D721Med (cell line): ENCODE measurements at places on chromosomes 1 and 21.
A peak's percentile ranks its signal among the peaks of the same experiment; 100 is the strongest.

GRCh38 chr1:47755101-47755990 lies 241.8 kb downstream of the TRABD2B start:
- no peak for DNase-seq

DNA sequence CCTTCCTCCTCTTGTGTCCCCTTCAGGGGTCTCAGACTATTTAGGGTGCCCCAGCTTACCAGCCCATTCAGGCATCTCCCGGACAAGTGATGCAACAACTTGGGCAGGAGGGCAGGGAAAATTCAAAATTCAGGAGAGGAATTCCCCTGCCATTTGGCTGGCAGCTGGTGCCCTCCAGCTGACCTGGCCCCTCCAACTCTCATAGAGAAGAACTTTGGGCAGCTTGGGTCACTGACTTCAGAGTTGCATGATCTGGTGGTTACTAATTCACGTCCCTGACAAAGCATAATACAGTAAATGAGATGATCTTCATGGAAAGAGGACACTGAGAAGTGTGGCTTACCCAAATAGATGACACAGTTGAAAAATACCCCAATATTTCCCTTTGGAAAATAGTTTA lies at the start of gene FCAMR:
Gene FCAMR, minus strand, starts transcription at position 15 of the 400 bp plus-strand sequence. CDS start 335 bp downstream, outside the sequence.
- DNase-seq = no peak

DNA sequence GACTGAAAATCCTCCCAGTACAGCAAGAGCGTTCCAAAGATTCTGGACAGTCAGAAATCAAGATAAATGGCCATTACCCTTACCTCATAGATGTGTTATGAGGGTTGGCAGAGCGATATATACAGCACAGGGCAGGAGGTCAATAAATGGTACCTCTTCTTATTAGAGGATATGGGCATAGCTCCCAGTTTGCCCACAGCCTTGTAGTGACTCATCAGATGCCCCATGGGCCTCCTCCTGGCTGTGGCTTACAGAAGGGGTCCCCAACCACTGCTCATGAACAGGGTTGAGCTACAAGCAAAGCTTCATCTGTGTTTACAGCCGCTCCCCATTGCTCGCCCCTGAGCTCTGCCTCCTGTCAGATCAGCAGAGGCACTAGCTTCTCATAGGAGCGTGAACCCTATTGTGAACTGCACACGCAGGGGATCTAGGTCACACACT lies 7.3 kb upstream of the IFNGR2 start:
- no peak for DNase-seq

DNA sequence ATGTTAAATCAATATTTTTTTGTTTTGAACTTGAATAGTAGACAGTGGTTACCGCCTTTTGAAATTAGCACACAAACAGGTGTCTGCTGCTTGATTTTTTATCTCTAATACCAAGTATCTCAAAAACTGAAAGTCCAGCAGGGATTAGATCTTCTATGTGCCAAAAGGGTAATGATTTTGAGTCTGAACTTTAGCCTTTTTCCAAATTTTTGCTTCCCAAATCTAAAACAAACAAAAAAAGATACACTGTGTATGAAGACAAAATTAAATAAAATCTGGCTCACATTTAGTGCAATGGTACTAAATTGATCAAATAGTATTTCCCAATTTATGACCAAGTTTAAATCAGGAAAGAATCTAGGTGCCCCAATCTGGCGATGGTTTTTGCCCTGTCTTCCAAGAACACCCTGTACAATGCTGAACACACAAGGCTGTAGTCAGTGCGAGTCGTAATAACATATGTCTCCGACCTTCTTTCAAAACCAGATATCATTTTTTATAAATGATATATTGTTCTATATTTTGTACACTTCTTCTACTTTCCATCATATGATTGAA lies 40.5 kb downstream of the PLPPR4 start:
- DNase-seq = no peak

GRCh38 chr1:13956393-13956792 lies 256.4 kb downstream of the PRDM2 start:
- no peak for DNase-seq

DNA sequence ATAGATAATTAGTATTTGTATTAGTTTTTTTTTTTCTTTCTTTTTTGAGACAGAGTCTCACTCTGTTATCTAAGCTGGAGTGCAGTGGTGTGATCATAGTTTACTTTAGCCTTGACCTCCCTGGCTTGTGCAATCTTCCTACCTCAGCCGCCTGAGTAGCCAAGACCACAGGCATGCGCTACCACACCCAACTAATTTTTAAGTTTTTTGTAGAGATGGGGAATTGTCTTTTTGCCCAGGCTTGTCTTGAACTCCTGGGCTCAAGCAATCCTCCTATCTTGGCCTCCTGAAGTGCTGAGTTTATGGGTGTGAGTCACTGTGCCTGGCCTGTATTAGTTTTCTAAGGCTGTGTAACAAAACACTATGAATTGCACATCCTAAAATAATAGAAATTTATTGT lies 58.3 kb downstream of the MSH4 start:
- no peak for DNase-seq

DNA sequence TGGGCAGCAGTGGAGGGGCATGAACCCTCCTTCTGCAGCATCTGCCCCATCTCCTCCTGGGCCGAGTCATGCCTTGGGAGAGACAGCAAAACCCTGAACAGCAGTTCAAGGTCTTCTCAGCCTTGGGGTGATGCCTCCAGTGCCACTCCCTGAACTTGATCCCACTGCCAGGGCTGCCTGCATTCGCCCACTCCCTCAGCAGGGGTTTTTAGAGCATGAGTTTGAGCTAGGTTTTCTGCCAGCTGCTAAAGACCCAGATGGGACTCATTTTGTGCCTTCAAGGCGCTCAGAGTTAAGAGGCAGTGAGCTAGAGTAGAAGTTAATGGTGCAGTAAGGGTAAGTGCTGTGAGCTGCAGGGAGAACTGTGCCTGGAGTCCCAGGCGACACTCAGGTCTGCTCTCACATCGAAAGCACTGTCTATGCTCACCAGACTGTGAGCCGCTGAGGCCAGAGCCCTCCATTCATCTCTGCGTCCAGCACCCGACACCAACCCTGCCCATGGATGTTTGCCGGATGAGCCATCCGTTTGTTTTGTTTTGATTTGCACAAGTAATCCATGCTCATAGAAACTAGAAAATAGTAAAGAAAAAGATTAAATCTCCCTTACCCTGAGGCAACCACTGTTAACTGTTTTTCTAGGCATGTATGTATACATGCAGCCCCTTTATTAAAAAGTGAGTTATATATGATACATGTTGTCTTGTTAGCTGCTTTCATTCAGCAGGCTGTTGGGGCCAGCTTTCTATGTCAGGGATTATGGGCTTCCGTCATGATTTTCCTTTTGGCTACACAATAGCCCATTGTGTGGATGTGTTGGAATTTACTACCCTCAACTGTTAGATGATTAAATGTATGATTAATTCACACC lies 67.8 kb downstream of the VPS26C start:
- DNase-seq = no peak

DNA sequence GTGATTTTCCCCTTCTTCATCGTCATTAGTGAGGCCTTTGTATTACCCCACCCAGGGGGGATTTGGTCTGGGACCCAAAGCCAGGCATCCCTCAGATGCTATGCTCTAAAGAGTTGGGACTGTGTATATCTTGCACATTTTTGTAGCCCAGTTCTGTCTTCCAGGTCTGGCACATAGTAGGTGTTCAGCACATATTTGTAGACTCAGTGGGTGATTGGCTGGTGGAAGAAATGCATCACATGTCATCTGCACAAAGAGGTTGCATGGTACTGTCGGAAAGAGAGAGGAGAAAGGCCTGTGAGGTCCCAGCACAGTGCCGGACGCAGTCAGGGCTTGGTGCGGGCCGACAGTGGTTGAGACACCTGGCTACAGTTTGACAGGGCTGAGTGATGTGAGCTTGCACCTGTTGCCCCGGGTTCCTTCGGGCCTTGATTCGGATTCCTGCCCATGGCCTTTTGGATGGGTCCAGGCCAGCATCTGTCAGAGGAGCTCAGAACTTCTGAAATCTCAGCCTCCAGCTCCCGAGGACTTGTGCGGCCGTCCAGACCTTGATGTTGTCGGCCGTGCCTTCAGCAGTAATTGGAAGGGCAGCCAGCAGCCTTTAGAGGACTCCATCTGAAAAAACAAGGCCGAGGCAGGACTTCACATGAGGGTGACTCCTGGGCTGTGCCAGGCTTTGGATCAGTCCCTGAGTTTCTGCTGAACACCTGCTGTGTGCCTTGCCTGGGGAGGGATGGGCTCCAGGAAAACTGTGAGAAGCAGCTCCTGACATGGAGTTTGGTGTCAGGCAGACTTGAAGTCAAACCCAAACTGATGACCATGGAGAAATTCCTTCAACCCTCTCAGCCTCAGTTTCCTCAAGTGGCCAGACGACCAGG lies 40.9 kb upstream of the PADI1 start:
- DNase-seq = no peak

GRCh38 chr1:223674119-223674890 lies 8.8 kb upstream of the CAPN8 start:
- DNase-seq = no peak

DNA sequence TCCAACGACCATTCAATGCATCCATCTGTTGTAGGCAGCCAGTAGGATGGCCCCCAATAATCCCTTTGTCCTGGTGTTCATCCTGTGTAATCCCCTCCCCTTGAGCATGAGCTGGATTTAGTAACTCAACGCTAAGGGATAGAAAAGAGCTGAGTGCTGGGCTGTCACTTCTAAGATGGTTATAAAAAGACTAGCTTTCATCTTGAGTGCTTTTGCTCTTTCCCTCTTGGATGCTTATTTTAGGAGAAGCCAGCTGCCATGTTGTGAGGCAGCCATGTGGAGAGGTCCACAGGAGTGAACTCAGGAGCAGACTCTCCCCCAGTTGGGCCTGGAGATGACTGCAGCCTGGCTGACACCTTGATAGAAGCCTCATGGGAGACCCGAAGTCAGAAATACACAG lies 401.5 kb downstream of the VAV3 start:
- DNase-seq = peak; percentile 25

DNA sequence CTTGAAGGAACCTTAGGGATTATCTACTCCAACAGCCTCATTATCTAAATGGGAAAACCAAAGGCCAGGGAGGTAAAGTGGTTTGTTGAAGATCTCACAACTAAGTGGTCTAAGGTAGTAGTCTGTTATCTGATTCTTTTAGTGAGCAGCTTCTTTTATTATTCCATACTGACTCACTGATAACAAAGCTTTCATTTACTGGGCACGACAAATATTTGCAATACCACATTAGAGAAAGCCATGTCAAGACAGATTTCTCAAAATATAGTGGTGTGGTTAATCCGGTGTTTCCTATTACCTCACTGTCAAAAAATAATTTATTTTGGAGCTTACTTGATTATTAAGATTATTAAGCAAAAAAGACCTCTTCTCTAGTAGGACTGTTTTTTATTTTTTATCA lies 369.1 kb downstream of the S1PR1 start:
- no peak for DNase-seq

GRCh38 chr21:15195768-15196167 lies 131.0 kb upstream of the NRIP1 start:
- DNase-seq = no peak

GRCh38 chr1:226436472-226436854 lies 28.6 kb upstream of the PARP1 start:
- no peak for DNase-seq

- DNase-seq = no peak
Measured at GRCh38 chr1:244730153-244730933, 77.4 kb downstream of the DESI2 start.

- DNase-seq = no peak
Measured at GRCh38 chr1:165179306-165179705, 177.2 kb downstream of the LMX1A start.

- no peak for DNase-seq
Measured at GRCh38 chr1:114386129-114387009, 124.6 kb downstream of the TRIM33 start.

DNA sequence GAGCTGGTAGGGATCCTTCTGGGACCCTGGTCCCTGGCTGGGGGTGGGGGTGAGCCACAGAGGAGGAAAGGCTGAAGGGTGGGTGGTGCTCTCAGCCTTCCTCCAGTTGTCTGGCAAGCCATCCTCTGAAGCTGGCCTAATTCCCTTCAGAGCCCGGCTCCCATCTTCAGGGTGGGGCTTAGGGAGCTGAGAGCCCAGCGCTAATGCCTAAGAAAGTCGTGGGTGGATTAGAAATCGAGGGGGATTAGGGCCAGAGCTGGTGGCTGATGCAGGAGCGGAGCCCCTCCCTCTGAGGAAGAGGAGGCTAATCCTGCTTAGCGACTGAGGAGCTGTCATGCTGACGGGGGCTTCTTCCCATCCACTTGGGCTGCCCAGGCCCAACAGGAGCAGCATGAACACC lies 30.8 kb upstream of the DMBX1 start:
- peak; percentile 91 for DNase-seq

- DNase-seq = peak; percentile 37
Measured at GRCh38 chr1:20430355-20431175, 55.4 kb downstream of the CAMK2N1 start.

GRCh38 chr1:24329331-24329730 lies 10.2 kb downstream of the GRHL3 start:
- DNase-seq = no peak

DNA sequence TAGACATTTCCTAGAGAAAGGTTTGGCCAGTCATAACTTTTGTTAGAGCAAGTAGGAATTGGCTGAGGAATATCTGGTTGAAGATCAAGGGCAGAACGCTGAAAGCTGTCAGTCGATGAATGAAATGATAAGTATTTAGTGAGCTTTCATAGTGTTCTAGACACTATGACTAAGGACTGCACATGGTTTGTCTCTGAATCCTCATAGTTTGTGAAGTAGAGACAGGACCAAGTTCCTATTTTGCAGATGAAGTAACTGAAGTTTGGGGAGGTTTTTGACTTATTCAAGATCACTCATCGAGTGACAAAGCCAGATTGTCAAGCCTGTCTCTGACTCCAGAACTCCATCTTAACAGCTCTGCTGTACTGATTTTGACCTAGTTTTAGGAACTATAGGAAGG lies 4.7 kb downstream of the ELOA start:
- DNase-seq = no peak

GRCh38 chr1:76033800-76034475 lies 40.6 kb upstream of the ST6GALNAC3 start:
- no peak for DNase-seq

- DNase-seq = no peak
Measured at GRCh38 chr21:35658242-35658641, 402.1 kb downstream of the SETD4 start.

DNA sequence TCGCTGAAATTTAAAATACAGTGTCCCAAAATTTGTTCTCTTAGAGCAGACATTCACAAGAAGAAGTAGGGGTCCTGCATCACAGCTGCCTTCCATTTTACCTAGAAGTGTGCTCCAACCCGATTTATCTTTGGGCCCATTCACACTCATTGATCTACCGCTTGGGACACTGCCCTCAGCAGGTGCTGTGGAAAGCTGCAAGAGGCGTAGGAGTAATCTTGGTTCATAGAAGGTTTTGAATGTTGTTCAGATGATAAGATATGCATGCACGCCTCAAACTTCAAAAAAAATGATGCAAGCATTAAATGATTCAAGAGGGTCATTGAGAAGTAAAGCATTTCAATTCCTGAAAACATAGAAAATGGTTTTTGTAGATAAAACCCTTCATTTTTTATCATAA lies 18.6 kb upstream of the C1orf105 start:
- DNase-seq = no peak

- no peak for DNase-seq
Measured at GRCh38 chr1:206003854-206004800, 932 bp upstream of the RAB7B start.
